ENCODE measurements at places on chromosomes 2 and 18.

GRCh38 chr2:196131949-196132925 is 39.1 kb downstream of the STK17B start:
- DNase-seq: no peak

DNA sequence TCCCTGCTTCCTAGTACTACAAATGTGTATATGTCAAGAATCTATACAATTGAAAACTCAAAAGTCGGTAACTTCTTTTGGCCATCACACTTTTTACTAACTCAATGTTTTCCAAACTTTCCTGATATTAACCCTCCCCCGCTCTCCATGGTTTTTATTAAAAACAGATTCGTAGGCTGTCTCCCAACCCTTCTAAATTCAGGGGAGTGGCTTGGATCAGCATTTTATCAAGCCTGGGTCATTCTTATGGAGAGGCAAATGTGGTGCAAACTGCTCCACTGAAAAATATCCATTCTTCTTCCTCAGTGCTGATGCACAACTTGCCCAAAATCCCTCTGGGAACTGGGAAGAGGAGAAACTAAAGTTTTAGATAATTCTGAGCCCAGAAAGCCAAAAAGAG is 134.2 kb downstream of the RIF1 start:
- DNase-seq: no peak

GRCh38 chr2:45614330-45614729 is 3.3 kb upstream of the SRBD1 start:
- DNase-seq: no peak

- no peak for DNase-seq
Observed at GRCh38 chr2:26347286-26347865, 787 bp upstream of the ADGRF3 start.

- DNase-seq: no peak
Observed at GRCh38 chr2:223759569-223760430, 77.6 kb downstream of the AP1S3 start.

DNA sequence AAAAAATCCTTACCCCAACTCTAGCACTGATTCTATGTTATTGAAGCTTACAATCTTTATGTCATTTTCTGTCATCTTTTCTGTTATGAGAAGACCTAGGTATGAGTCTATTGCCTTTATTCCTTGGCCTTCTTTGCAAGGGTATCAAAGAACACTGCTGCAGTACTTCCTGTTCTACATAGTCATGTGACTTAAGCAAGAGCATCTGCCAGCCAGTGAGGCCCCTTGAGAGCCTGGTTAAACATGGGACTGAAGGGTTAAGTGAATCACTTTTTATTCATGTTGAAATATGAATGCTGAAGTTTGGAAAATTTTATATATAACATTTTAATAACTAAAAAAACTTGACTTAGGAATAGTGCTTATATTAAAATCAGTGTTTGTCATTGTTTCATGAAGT is 844 bp upstream of the CPS1 start:
- no peak for DNase-seq

GRCh38 chr2:66575625-66576310 is 140.8 kb downstream of the MEIS1 start:
- DNase-seq: no peak

- no peak for DNase-seq
Observed at GRCh38 chr2:69554981-69555380, 88.6 kb downstream of the AAK1 start.

GRCh38 chr2:120936476-120937334 is 201.0 kb downstream of the GLI2 start:
- no peak for DNase-seq

DNA sequence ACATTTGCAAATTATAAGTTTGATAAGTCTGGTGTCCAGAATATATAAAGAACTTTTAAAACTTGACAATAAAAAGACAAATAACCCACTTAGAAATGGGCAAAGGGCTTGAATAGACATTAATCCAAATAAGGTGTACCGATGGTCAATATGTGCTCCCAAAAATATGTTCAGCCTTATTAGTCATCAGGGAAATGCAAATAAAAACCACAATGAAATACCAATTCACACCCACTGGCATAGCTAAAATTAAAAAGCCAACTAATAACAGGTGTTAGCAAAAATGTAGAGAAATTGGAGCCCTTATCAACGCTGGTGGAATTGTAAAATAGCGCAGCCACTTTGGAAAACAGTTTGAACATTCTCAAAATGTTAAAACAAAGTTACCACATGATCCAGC is 79.0 kb upstream of the SCG2 start:
- DNase-seq: no peak

GRCh38 chr2:37284381-37284780 is 40.3 kb downstream of the PRKD3 start:
- DNase-seq: no peak

GRCh38 chr2:9630117-9630735 is 571 bp downstream of the YWHAQ start:
- DNase-seq: peak; percentile 52

DNA sequence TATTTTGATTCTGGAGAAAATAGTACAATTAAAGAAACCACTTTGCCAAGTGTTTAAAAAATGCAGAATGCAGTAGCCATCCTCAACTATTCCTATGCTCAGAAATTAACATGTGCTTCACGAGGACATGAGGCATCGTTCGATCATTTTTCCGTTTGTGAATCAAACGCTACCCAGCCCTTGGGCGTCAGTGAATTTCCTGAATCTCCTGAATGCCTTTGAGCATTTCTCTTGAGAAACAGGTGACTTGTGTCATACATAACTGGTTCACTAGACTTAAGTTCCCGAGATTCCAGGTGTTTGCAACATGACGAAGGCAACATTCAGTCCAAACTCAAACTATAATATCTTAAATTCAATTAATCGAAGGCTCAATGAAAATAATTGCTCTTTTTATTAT is 110.0 kb upstream of the ALKAL2 start:
- DNase-seq: no peak

DNA sequence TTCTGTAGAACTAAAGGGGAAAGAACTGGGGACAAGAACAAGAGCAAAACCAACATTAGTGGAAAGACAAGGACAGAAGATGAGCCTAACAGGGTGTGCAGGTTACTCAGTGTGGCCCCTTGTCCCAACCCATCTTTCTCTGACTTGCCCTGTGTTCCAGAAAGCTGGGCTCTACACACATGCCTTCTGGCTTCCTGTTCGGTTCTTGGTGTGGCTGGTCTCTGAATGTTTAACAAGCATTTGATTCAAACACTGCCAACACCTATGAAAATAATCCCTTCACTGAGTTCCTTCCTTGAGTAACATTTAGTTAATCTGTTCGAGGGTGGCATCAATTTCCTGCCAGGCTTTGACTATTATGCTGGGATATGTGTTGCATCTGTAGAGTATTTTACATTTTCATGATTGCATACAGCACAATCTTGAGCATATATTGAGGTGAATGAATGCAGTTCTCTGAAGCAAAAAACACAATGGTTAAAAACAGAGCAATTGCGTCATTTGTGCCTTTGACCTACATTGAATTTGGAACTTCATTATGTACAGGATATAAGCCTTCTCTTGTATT is 83.3 kb downstream of the MBD2 start:
- DNase-seq: no peak

GRCh38 chr2:69659349-69659748 is 15.8 kb upstream of the AAK1 start:
- no peak for DNase-seq

GRCh38 chr2:9970200-9971044 is 18.9 kb downstream of the GRHL1 start:
- no peak for DNase-seq

Data from stimulated activated CD8-positive, alpha-beta memory T cell treated with anti-CD3 and anti-CD28 coated beads, Interleukin-15, amount 100 ng/mL, for 1 hour (primary cell).